ENCODE measurements at places on chromosomes 7 and 10.

DNA sequence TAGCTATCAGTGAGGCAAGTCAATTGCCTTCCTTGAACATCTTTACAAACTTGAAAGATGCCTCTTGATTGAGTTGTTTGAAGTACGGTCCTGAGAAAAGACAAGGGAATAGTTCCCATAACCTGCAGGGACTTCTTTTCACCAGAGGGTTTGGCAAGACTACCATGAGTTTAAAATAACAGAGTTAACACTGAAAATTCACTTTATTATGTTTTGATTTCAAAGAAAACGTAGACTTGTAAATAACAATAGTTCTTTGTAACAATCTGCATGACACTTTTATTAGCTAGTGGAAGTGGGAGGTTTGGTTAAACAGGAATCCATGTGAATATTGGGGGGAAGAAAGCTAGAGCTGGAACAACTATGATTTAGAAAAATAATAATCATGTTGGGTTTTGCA lies 49.5 kb downstream of the WNT2 start:
- no peak for DNase-seq

DNA sequence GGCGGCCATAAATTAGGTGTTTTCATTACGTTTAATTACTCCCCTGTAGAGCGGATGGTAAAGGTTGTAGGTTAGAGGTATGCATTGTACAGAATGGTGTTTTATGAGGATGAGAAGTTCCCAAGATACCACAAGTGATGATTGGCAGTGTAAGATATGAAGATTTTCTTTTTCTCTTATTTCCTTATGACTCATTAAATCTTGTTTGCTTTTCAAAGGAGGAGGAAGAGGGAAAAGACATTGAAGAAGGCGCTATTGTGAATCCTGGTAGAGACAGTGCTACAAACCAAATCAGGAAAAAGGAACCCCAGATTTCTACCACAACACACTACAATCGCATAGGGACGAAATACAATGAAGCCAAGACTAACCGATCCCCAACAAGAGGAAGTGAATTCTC lies 133.9 kb downstream of the AASS start:
- no peak for DNase-seq

- no peak for DNase-seq
Observed at GRCh38 chr10:93954726-93955363, 38.9 kb upstream of the PLCE1 start.

- no peak for DNase-seq
Observed at GRCh38 chr10:71782221-71782916, 9.0 kb upstream of the VSIR start.

DNA sequence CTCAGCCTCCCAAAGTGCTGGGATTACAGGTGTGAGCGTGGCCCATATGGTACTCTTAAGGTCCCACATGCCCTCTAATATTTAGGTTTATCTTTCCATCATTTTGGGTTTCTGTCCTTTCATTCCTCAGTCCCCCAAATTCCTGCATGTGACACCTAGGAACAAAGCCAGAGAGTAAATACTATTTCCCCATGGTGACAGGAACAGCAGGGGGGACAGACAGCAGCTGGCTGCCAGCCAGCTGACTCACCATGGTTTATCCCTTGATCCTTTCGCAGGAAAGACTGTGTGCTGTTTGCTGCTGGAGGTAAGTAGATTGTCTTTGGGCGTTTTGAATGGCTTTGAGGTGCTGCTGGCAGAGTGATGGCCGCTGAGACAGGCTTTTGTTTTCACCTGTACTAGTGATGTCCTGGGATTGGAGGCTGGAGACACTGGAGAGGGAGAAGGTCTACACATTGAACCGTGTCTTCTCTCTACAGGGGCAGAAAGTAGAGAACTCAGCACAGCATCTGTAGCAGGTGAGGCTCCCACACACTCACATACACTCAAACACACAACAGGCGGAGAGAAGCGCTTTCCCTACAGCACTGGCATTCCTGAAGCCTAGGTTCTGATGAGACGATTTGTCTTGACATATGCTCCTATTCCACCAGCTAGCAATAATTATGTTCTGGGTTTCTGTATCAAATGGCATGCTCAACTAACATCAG lies 83.7 kb upstream of the EFCAB10 start:
- no peak for DNase-seq

- DNase-seq, result no peak
Observed at GRCh38 chr7:18520450-18521235, 25.1 kb downstream of the HDAC9 start.

DNA sequence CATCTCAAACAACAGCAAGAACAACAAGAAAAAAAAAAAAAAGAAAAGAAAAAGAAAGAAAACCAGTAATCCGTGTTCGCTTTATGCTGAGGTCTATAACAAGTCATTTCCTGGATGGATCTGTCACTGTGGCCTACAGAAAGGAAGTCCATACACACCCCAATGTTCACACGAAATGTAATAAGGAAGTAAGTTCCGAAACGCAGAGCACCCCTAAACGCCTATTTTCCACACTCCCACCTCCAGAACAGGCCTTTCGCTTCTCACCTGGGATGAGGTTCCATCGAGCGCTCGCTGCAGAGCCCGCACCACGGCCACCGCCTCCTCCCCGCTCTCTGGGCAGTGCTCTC lies 735 bp downstream of the ZNF394 start:
- DNase-seq, result no peak

- DNase-seq, result no peak
Observed at GRCh38 chr7:24475166-24475961, 97.9 kb upstream of the PALS2 start.

- no peak for DNase-seq
Observed at GRCh38 chr10:48885376-48885775, 54.3 kb downstream of the LRRC18 start.

DNA sequence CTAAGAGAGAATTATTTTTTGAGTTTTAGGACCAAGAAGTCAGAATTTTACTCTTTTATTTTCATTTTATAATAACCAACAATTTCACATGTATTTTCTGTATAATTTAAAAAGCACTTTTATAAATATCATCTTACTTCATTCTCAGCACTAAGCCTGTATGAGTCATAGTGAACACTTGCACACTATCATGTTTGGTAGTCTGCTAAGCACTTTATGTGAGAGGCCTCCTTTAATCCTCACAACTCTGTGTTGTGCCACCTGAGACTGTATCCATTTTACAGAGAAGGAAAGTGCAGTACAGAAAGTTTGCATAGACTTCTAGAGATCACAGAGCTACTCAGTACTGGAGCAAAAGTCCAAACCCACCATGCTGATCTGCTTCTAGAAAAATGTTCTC lies 939.6 kb downstream of the NRG3 start:
- DNase-seq, result no peak

GRCh38 chr7:43169076-43169475 lies 56.6 kb downstream of the HECW1 start:
- no peak for DNase-seq

DNA sequence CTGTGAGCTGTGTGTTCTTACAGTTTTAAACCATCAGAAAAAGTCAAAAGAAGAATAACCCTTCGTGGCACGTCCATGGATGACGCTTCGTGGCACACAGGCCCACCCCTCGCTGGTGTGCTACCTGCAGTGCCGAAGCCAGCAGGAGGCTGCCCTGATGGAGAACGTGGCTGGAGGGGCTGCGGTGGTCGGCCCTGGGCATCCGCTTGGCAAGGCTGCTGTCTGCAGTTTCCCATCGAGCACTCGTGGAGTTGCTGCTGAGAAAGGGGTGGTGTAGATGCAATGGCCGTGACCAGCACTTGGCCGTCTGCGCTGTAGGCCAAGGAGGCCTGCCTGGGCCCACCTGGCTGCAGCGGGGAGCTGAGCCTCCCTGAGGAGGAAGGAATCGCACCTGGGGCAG lies 3.2 kb upstream of the ADGRA1 start:
- DNase-seq, result no peak

DNA sequence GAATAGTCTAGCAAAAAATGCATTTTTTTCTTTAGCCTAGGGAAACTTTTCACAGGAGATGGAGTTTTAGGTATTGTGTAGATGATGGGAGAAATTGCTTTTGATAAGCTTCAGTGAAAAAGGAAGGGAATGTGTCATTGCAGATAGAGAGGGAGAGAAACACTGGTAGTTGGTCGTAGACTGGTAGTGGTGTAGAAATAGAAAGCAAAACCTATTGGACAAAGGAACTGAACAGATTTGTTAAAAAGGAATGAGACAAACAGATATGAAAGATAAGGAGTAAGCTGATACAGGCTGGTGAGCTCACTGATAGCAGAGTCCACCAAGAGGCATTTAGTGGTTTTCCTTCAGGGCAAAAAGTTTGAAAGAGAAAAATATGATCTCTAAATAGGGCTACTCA lies 94.3 kb downstream of the ZEB1 start:
- DNase-seq, result no peak

DNA sequence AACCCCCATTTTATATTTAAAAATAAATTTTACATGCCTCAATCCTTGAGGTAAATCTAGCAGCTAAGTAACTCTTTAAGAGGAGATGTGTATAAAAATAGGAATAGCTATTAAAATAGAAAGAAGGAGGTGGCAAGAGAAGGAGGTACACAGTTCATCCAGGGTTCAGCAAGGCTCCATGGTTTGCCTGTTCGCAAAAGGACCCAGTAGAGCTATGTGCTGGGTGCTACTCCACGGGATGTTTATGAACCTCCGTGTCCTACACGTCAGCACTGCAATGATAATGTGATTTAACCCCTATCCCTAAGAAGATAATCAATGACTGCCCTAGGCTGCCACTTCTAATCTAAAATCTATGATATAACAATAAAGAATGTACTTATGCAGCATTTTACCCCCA lies 926 bp upstream of the DENND11 start:
- DNase-seq, result no peak

DNA sequence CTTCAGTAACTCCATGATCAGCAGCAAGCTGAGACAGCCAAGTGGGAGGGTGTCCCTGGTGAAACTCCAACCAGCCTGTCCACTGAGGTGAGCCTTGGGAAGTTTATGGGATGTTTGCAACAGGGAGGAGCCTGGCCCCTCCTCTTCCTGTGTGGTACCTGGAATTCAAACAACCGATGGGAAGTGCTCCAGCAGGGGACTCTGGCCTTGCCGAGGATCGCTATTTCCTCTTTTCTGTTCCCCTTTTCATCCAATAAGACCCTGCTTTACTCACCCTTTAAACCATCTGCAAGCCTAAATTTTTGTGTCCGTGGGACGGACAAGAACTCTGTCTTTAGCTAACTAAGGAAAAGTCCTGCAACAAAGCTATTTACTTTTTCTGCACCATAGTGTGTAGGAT lies 491.1 kb upstream of the ZMIZ1 start:
- no peak for DNase-seq

GRCh38 chr10:110609605-110610004 lies 34.5 kb upstream of the RBM20 start:
- no peak for DNase-seq

GRCh38 chr10:130707389-130707979 lies 571.3 kb downstream of the GLRX3 start:
- DNase-seq, result no peak

GRCh38 chr7:105268511-105269392 lies 120.0 kb downstream of the SRPK2 start:
- DNase-seq, result no peak

DNA sequence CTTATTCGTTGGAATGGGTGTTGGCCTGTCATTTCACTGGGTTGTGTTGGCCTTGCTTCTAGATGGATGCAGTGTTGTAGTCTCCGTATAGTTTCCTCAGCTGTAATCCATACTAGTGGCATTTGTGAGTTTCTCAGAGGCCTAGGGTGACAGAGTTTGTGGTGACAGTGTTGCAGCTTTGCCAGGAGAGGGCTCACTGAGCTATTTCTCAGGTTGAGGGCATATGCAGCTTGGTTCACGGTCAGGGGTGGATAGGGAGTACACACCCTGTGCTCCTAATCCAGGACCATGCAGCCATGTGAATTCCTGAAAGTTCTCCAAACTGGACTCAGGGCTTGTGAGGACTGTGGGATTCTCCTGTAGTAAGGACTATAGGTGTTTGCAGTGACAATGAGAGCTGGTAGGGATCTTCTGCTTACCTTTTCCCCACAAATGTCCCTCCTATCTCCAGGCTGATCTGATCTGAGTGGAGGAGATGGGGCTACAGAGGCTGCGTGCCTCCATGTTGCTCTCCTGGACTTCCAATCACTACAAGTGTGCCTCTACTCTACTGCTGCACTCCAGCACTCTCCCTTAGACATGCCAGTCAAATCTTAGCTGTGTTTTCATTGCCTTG lies 229.0 kb downstream of the STK31 start:
- no peak for DNase-seq

GRCh38 chr10:78659598-78659967 lies 409.2 kb upstream of the ZMIZ1 start:
- DNase-seq, result no peak

GRCh38 chr7:32047075-32047474 lies 23.1 kb downstream of the PDE1C start:
- no peak for DNase-seq

DNA sequence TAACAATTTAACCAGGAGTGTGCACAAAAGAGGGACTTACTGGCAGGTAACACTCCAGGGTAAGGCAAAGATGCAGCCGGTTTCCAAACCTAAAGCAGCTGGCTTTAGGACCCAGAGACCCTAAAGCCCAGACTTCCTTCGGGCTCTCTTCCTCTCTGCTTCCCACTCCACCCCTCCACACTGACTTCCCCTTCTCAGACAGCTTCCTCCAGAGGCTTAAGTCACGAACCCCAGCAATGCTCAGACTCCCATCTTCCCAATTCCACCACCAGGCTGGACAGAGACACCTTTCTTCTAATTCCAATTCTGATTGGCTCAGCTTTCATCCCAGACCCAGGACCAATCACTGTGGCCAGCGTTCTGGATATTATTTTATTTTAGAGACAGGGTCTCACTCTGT lies 24.8 kb downstream of the STYXL1 start:
- DNase-seq, result no peak

GRCh38 chr10:107619139-107619538 lies 454.6 kb upstream of the SORCS1 start:
- DNase-seq, result no peak

GRCh38 chr10:92432596-92432995 lies 141.3 kb downstream of the IDE start:
- DNase-seq, result no peak

DNA sequence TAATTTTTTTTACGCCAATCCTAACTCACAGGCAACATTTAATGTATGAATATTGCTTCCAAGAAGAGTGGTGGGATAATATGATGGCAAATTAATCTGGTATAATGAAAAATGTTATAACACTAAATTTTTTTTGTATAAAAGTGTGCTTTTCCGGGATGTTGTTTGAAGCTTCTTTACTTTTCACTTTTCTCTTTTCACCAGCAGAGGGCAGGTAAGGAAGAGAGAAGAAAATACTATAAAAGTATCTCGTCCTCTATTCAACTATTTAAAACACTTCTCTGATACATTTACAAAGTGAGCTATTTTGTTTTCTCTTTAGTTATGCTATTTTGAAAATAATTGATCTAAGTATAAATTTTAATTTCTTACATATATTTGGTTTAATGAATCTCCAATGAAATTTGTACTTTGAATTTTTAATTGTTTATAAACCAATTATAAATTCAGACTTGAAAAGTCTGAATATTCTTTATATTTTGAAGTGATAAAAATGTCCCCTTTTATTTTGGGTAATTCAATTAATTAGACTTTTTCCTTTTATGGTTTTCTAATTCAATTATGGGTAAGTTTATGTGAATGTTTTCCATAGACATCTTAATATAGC lies 20.7 kb upstream of the CFTR start:
- no peak for DNase-seq

GRCh38 chr7:26618898-26619297 lies 245.5 kb downstream of the SKAP2 start:
- DNase-seq, result no peak

- DNase-seq, result no peak
Observed at GRCh38 chr7:106820321-106821217, 44.5 kb upstream of the PIK3CG start.

- no peak for DNase-seq
Observed at GRCh38 chr7:132687981-132688383, 111.7 kb upstream of the PLXNA4 start.

- no peak for DNase-seq
Observed at GRCh38 chr7:42106562-42106961, 130.4 kb downstream of the GLI3 start.

- DNase-seq, result no peak
Observed at GRCh38 chr7:5203183-5203537, 13.1 kb downstream of the WIPI2 start.

Data from activated gamma-delta T cell (primary cell).